ENCODE measurements at places on chromosomes 3 and 15. TPM values are rescaled to one million over a fixed set of nuclear protein-coding genes. Genes with fewer than 3 reads are reported as not detected.

The PLOD2 gene
- 147 TPM for total RNA-seq

The RGMA gene
- total RNA-seq, result 25.3 TPM

DNA sequence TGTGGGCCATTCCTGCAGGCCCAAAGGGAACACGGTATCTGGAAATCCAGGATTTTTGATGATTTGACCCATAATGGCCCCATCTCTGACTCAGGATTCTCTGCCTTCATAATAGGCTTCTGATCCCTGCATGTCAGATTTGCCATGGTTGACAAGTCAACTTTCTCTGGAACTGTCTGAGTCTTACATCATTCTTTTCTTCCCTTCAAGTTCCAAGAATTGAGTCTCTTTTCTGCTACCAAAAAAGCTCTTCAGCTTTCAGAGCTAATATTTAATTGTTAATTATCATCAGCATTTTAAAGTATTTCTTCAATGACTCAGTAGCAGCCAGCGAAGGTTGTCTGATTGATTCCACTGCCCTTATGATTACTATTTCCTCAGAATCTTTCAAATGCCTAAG is 244.4 kb upstream of the COL8A1 start:
- no peaks in the 10 kb centered on the region for H3K27me3 ChIP-seq
- no peak overlapping the region for H3K4me3 ChIP-seq
- DNase-seq, result no peak
- no peak overlapping the region for H3K27ac ChIP-seq

GRCh38 chr3:43247561-43248184 is 38.7 kb upstream of the SNRK start:
- H3K27me3 ChIP-seq, result no peaks in the 10 kb centered on the region
- DNase-seq, result no peak
- no peaks in the 10 kb centered on the region for H3K4me1 ChIP-seq
- no peak overlapping the region for H3K27ac ChIP-seq
- no peaks in the 10 kb centered on the region for H3K36me3 ChIP-seq

The DUSP7 gene
- total RNA-seq, result 36.8 TPM

GRCh38 chr15:68328443-68328842 is 50.9 kb downstream of the FEM1B start:
- no peak overlapping the region for H3K27ac ChIP-seq
- peaks cover 2% of the 10 kb centered on the region for H3K4me1 ChIP-seq
- H3K36me3 ChIP-seq, result peaks cover 9% of the 10 kb centered on the region

GRCh38 chr3:184388164-184388935 is 8.5 kb downstream of the CHRD start:
- DNase-seq, result no peak
- H3K4me1 ChIP-seq, result no peaks in the 10 kb centered on the region
- H3K4me3 ChIP-seq, result no peak overlapping the region
- no peaks in the 10 kb centered on the region for H3K36me3 ChIP-seq
- H3K27ac ChIP-seq, result no peak overlapping the region

The FBXW12 gene
- total RNA-seq, result not detected
